ENCODE measurements at places on chromosomes 2 and 18.

GRCh38 chr2:141311430-141311829, 819.4 kb downstream of the LRP1B start:
- DNase-seq = no peak

DNA sequence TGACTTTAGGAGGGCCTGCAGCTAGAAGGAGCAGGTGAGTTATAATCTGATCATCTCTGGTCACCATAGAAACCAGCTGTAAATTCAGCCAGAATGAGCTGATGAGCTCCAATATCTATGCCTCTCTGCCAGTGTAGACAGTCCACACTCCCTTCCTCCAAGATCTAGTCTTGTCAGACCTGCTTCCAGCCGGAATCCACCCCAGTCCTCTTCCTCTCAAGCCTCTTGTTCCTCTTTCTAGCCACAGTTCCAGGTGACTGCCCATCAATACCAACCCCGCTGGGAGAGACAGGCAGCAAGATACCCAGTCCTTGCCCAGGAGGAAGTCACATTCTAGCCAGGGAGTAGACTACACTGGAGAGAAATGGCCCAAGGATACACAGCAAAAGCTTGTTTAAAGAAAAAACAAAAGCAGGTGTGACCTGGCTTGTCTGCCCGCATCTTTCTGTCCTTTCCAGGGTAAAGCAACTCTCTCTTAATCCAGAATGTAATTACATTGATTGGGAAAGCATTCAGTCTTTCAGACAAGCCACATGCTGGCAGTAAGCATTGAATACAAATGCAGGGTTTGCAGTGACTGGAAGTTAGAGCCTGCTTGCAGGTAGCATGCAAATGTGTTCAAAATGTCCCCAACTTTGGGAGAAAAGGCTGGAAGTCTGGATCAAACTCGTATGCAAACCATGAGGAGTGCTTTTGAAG, 9.0 kb upstream of the SLC35F6 start:
- DNase-seq = no peak

GRCh38 chr2:105674401-105674800, 70.3 kb upstream of the NCK2 start:
- DNase-seq = no peak

GRCh38 chr2:40470822-40471813, 19.2 kb upstream of the SLC8A1 start:
- DNase-seq = no peak

DNA sequence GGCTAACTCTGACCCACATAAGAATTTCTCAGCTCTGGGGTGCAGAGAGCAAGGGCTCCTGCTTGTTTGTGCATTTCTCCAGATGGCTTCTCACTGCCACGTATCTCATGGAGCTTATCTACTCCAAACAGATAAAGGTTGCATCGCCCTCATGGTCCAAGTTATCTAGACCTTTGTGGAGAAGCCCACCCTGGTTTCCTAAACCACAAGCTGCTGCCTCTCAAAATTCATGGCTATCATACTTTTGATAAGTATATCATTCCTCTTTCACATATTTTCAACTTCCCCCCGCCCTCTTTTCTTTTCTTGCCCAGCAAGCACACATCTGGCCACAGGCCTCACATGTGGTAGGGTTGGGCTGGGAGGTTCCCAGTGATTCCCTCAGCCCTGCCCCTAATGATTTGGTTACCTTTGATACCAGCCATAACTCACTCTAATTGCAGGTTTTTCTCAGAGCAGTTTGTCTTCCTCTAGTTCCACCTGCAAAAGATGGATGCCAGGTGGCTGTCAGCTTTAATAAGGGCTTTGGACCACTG, 146.0 kb downstream of the RHBDD1 start:
- DNase-seq = no peak

DNA sequence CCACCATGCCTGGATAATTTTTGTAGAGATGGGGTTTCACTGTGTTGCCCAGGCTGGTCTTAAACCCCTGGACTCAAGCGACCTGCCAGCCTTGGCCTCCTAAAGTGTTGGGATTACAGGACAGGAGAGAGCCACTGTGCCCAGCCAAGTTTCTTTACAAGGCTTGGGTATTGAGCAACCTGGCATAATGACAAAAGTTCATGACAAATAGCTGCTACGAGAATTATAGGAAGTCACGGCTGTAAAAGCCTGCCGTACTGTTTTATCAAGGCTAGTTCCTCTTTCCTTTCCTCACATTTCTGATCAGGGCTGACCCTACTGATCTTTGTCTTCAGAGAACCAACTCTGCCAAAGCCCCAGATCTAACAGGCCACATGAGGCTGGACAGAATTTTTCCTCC, 490.4 kb upstream of the SPRED2 start:
- peak; percentile 8 for DNase-seq

DNA sequence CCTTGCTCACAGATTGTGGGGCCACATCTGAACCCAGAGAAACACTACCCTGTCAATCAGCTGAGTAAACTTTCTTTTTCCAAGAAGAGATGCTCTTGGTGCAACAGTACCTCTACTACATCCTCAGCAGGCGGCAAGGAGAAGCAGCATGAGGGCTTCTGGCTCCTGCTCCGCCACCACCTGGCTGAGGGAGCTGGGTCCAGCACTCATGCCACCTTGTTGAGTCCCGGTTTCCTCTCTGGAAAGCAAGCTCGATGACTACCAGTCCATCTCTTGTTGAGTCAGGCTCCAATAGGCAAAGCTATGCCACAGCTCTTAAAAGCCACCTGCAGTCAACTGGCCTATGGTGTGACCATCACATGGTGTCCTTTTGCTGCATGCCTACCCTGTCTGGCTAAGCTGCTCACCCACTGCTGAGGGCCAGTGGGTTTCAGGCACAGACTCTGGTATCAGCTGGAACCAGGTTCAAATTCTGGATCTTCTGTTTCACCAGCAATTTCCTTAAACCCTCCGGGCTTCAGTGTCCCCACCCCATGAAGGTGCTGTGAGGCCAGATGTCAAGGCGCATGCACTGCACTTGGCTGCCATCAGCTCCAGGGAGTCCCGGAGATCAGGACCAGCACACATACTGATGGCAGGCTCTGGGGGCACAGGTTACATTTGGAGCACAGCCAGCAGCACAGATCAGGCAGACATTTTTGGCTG, 42.5 kb upstream of the ACAA2 start:
- no peak for DNase-seq

DNA sequence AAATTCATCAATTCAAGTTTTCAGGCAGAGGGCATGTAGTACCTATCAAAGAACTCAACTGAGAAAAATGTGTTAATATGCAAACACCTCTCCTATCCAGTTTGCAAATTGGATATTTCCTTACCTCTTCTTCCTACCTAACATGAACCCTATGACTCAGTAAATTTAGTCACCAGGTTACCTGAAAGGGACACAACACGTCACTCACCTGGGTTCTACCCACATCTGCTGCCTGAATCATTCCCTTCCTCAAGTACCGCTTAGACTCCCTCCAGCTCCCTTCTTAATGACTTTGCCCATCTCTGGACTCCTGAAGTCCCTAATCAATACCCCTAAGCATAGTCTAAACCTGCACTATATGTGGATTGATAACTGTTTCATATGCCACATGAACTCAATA, 10.4 kb downstream of the ANKRD44 start:
- DNase-seq = no peak

DNA sequence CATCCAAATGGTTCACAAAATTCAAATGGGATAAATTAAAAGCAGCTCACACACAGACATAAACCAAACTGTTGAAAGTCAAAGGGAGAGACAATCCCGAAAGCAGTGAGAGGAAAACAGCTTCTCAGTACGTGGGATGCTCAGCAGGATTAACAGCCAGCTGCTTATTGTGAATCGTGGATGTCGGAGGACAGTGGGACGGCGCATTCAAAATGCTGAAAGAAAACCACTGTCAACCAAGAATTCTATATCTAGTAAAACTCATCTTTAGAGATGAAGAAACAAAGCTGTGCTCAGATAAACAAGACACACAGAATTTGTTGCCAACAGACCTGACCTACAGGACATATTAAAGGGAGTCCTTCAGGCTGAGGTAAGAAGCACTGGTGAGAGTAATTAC, 102.9 kb downstream of the NFATC1 start:
- DNase-seq = no peak

DNA sequence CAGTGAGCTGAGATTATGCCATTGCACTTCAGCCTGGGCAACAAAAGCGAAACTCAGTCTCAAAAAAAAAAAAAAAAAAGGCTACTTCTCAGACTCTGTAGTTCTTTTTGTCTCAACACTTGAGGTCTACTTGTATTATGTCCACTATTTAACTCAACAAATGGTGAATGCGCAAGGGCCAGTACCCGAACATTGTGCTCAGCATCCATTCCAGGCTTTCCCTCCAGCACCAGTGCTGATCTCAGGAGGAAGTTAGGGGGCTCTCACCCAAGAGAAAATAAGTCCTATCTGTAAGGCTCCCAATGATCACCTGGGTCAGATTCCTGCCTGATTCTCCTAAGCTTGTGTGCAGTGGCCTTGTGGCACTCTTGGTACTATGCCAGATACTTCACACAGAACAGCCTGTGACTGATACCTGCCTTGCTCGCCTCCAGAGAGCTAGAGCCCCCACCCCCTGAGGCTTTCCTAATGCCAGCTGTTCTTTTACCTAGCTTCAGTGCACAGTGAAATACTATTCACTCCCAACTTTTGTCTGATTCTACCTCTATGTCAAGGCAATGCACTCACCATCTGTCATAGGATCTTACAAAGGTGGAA, 74.9 kb downstream of the INO80D start:
- no peak for DNase-seq

DNA sequence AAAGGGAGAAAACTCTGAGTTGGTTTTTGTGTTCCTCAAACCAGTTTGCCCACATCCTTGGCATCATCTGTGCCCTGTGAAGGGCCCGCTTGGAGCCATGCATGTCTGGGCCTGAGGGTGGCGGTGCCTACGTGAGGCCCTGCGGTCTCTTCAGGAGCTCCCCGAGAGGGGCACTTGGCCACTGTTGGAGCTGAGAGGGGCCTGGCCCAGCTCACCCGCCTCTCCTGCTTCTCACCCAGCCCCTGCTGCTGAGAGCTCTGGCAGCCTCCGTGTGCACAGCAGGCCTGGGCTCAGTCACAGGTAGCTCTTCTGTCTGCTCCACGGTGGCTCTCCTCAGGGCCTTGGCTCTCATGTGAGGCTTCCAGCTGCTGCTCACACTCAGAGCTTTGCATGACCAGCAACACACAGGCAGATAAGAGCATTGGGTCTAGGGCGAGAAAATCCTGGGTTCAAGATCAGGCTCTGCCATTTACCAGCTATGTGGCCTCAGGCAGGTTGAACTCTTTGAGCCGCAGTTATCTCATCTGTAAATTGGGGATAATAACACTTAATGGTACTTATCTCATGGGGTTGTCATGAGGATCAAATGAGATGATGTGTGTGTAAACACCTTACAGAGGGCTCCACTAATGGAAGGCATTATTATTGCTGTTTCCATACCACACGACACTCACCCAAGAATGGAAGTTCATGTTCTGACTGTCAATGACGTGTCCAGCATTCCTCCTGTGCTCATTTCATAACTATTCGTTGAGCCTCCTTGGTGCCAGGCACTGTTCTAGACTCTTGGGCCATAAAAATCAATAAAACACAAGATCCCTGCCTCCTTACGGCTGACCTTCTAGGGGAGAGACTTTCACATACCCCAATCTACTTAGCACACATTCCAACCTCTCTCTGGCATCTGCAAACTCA, 41.6 kb upstream of the PLB1 start:
- DNase-seq = no peak

GRCh38 chr2:112579241-112579640, 5.2 kb upstream of the CHCHD5 start:
- DNase-seq = no peak

GRCh38 chr2:222538535-222538934, 114.2 kb downstream of the SGPP2 start:
- DNase-seq = no peak

- DNase-seq = no peak
Measured at GRCh38 chr2:45867800-45868199, 216.3 kb downstream of the PRKCE start.

DNA sequence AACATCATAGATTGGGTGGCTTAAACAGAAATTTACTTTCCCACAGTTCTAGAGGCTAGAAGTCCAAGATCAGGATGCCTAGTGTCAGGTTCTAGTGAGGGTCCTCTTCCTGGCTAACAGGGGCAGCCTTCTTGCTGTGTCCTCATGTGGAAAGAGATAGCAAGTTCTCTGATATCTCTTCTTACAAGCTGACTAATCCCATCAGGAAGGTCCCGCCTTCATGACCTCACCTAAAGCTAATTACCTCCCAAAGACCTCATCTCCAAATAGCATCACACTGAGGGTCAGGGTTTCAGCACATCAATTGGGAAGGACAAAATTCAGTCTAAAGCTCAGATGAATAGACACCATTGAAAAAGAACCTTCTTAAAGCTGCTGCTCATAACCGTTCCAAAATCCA, 22.9 kb downstream of the ACVR1 start:
- DNase-seq = no peak

- DNase-seq = no peak
Measured at GRCh38 chr18:28905509-28905908, 728.6 kb upstream of the CDH2 start.

DNA sequence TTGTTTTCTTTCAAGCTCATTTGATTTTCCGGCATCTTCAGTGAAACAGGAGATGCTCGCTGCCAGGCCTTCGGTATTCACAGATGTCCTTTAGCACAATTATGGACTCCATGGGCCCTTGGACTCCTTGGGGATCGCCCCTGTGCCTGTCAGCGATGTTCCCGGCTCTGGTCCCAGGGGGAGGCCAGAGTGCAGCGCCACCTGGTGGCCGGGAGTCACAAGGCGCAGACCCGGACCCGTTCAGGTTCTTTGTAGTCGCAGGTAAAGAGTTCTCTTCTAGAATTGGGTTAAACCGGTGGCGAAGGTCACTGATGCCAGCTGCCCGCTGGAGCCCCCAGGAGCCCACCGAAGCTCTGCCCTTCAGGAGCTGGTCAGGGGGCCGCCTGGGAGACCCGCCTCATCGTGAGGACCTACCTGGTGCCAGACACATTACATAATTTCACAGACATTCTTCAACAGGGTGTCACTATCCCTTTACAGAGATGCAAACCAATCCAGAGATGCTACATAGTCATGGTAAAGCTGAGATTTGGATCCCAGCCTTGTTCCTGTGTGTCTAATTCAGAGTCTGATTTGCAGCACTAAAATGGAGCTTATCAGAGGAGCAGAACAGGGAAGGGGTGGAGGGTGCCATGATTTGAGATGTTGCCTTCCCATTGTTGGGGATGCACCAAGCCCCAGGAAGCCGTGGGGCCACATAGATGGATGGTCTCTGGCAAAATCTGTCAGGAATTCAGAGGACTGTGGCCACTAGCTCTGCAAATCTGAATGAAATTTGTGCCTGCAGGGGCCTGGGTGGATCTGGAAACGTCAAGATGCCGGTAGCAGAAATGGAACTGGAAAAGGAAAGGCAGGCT, 6.0 kb upstream of the INPP5D start:
- DNase-seq = peak; percentile 75

DNA sequence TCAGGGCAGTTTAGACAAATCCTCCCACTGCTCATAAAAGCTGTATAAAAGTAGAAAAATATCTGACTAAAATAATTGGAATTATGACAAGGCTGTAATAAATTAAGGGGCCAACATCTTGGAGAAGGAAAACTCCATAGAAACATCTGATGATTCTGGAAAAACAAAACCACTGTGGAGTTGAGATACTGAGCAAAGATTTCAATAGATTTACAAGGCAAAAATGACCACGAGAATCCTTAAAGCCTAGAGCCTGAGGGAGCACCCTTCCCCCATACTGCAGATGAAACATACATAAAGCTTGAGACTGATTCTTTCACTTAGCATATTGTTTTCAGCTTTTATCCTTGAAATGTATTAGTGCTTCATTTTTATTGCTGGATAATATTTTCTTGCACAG, 286.4 kb upstream of the MMADHC start:
- no peak for DNase-seq
